DMS79 treated with DMSO at 0.1 percent for 48 hours (cell line): ENCODE measurements at places on chromosomes 3 and 15.
A peak's percentile ranks its signal among the peaks of the same experiment; 100 is the strongest.

GRCh38 chr3:172918165-172918564 lies 167.6 kb downstream of the ECT2 start:
- peak; percentile 47 for DNase-seq

DNA sequence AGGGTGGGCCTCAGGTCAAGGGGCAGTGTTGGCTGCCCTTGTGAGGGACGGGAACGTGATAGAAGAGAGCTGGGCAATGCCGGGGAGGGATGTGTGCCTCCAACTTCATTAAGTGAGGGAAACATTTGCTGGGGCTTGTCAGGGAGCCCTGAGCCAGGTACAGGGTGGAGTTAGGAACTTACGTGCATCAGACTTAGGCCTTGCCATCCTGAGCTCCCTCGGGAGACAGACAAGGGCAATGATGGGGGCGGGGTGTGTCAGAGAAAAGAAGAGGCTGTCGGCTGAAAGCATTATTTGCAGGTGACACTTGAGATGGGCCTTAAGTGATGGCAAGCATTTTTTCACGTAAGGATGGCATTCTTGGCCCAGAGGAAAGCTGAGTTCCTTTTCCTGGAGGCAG lies 1.6 kb downstream of the FAM131A start:
- peak; percentile 68 for DNase-seq

DNA sequence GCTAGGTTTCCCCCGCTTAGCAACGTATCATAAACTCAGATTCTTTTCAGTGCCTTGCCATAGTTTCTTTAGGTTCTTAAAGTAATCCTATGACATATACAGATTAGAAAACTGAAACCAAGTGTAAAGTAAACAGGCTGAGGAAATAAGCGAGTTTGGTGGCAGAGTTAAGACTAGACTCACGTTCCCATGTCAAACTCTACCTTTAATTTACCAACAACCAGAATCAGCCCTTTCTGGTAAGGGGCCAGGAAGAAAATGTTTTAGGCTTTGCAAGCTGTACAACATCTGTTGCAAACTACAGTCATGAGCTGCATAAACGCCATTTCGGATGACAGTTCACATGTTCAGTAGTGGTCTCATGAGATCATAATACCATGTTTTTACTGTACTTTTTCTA lies 128.0 kb upstream of the PRICKLE2 start:
- no peak for DNase-seq

GRCh38 chr15:29952225-29952624 lies 130.0 kb upstream of the TJP1 start:
- DNase-seq: peak; percentile 2

- DNase-seq: peak; percentile 76
Observed at GRCh38 chr15:45200001-45200798, 12.4 kb upstream of the SHF start.
